ENCODE measurements at places on chromosomes 12 and 14.

DNA sequence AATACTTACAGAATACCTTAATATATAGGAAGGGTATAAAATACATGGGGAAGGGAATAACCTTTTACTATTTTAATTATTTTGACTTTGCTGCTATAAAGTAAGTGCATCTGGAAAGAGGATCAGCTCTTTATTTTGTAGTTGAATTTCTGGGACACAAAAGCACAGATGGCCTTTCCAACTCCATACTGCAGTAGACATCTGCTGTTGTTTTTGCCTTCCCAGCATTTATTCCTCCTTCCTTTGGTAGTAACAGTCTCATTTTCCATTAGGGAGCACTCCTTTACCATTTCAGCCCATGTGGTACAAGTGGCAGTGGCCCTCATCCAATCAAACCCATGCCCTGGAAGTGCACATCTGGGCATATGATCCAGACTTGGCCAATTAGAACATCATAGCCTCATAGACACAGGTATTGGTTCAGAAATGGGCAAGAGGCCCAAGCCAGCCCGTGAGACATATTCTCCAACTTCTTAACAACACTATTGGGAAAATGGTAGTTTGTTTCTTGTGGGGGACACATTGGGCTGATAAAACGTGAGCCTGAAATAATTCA is 64.8 kb upstream of the YARS2 start:
- no peak for DNase-seq

DNA sequence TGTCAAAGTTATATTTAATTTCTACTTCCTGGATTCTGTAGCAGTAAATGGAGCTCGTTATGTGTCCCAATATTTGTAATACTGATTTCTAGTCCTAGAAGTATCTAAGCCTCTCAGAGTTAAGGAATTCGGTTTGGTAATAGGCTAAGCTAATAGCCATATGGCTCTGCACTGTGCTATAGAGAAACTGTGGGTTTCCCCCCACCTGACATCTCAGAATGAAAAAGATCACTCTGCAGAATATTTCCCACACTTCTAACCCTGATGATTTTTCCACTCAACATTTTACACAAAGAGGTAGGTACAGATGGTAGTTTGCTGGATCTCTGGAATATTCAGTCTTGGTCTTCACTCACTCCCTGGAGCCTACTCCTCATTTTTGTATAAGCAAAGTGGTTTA is 71.2 kb downstream of the BORCS5 start:
- no peak for DNase-seq

- no peak for DNase-seq
Observed at GRCh38 chr14:89992273-89992672, 36.5 kb downstream of the TDP1 start.

- no peak for DNase-seq
Observed at GRCh38 chr12:121974026-121974985, 47.4 kb upstream of the BCL7A start.

GRCh38 chr12:23221066-23221465 is 596.1 kb downstream of the ETNK1 start:
- DNase-seq = no peak

- no peak for DNase-seq
Observed at GRCh38 chr12:108972358-108972757, 48.5 kb downstream of the SVOP start.

DNA sequence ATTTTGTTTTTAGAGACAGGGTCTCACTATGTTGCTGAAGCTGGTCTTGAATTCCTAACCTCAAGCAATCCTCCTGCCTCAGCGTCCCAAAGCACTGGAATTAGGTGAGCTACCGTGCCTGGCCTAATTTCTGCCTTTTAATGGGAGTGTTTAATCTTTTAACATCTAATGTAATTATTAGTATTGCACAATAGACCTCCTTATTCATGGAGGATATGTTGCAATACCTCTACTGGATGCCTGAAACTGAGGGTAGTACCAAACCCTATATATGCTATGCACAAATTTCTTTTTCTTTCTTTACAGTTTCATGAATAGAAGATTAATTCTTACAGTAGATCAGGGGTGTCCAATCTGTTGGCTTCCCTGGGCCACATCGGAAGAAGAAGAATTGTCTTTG is 47.8 kb downstream of the MYRFL start:
- no peak for DNase-seq

DNA sequence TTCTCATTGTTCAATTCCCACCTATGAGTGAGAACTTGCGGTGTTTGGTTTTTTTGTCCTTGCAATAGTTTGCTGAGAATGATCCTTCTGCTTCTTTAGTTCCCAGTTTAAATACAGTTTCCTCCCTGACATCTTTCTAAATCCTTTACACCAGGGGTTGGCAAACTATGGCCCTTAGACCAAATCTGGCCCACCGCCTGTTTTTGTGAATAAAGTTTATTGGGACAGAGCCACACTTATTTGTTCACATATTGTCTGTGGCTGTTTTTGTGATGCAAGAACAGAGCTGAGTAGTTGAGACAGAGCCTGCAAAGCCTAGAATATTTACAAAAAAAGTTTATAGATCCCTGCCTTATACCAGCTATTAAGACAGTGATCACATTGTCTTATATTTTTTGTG is 53.7 kb downstream of the SERPINA10 start:
- DNase-seq = no peak

GRCh38 chr14:50395448-50395847 is 1.2 kb downstream of the CDKL1 start:
- no peak for DNase-seq

GRCh38 chr14:96104469-96105057 is 65.4 kb downstream of the C14orf132 start:
- DNase-seq = no peak

GRCh38 chr12:27635349-27635972 is 60.8 kb upstream of the REP15 start:
- DNase-seq = no peak

DNA sequence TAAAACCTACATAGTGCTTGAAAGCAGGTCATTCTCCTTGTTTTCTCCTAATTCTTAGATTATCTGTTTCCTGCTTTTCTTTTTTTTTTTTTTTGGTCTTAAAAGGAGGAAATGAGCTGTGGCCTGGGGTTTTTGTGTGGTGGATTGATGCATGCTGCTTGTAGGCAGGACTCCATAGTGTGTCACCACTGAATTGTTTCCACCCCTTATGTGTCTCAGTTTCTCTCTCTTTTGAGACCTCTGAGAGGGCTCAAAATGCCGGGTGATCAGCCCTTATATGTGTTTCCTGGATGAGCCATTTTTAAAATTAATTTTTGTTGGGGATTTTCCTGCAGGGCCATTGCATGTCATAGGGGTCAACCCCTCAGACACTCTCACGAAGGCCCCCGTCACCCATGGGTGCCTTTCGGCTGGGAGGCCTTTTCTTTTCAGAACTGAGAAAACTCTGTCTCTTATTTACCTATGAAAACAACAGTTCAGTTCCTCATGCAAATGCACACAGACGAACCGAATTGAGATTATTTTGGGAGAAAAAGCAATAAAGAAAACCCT is 32.0 kb upstream of the LRRK2 start:
- no peak for DNase-seq

DNA sequence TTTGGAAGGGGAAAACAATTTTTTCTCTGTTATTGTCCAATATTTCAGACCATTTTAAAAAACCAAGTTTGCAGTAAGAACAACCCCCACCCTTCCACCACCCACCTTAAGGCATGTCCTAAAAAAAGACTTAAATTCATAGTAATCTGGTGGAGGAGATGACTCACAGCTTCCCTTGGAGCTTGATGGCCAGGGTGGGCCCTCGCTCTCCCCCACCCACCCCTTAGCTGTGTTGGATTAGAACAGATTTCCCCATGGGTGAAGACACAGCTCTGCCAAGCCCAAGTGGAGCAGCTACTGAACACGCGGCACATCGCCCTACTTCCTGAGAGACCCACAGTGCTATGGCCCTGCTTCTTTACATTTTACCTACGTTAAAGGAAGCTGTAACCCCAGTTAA is 140.3 kb downstream of the GCH1 start:
- no peak for DNase-seq

- no peak for DNase-seq
Observed at GRCh38 chr14:29836395-29836794, 91.3 kb downstream of the PRKD1 start.

GRCh38 chr14:34137001-34137745 is 186.3 kb upstream of the EGLN3 start:
- no peak for DNase-seq

- no peak for DNase-seq
Observed at GRCh38 chr14:57611555-57612075, 118.0 kb upstream of the CCDC198 start.

GRCh38 chr12:99068993-99069747 is 424.1 kb downstream of the APAF1 start:
- no peak for DNase-seq

DNA sequence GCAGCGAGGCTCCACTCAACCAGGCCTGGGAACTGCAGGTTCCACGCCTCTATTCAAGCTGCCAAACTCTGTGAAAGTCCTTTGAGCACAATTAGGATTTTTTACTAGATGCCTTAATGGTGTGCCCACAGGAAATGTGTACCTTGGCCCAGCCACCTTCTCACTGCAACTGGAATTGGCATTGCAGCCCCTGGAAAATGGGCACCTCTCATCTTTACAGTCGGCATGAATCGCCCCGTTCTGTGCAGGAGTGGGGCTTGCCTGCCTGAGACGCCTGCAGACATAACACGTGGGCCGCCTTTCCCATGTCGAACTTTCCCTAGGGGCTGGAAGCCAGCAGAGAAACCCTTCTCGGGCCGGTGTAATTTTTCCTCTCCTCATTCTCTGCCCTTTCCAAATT is 42.0 kb upstream of the ELK3 start:
- no peak for DNase-seq

DNA sequence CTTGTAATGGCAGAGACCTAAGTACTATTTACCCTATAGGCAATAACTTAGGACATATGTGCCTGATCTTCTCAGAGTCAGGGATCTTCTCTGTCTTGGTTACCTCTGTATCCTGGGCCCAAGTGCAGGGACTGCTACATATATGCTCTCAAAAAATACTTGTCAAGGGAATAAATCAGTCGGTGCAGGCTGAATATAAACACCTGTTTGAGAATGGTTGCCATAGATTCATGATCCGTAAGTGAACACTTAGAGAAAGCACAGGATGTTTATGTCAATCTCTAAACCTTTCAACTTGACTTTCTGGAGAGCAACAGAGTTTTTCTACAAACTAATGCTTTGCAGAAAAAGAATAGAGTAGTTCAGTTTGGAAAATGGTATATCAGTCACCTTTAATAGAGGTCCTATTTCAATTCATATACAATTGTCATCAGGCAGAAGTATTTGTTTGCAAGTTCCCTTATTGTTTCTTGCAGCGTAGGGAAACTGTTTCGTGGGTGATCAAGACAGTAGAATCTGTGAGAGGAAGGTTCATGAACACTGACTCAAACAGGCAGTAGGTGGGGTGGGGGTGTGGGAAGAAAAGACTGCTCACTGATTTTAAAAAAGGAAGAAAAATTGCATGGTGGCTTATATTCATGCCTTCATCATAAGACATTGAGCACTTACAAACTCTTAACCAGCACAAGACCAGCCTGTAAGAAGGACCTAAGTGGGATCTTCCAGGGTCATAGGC is 6.0 kb upstream of the UBE2N start:
- no peak for DNase-seq

DNA sequence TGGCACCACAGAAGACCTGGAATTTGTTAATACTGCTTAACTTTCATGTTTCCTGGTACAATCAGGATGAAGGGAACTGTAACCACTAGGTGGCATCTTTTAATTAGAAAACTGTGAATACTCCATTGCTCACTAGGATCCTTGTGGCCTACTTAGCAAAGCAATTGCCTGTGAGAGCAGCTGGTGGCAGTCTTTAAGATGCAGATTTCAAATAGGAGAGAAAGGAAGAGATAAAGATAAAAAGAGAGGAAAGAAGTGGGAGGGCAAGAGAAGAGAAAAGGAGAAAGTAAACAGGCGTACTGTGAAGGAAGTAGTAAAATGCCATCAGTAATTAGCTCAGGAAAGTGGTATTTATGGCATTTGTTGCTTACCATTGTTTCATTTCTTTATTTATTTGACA is 114.5 kb downstream of the RAD51B start:
- DNase-seq = peak; percentile 6

GRCh38 chr12:76124456-76124855 is 40.0 kb upstream of the NAP1L1 start:
- no peak for DNase-seq
